ENCODE measurements at places on chromosomes 1 and 21.

GRCh38 chr1:159647616-159648015, 60.0 kb downstream of the APCS start:
- no peak for DNase-seq

GRCh38 chr1:47697616-47698335, 259.9 kb downstream of the FOXD2 start:
- DNase-seq = no peak

- peak; percentile 86 for DNase-seq
Measured at GRCh38 chr1:34162852-34163766, 1.9 kb downstream of the CSMD2 start.

DNA sequence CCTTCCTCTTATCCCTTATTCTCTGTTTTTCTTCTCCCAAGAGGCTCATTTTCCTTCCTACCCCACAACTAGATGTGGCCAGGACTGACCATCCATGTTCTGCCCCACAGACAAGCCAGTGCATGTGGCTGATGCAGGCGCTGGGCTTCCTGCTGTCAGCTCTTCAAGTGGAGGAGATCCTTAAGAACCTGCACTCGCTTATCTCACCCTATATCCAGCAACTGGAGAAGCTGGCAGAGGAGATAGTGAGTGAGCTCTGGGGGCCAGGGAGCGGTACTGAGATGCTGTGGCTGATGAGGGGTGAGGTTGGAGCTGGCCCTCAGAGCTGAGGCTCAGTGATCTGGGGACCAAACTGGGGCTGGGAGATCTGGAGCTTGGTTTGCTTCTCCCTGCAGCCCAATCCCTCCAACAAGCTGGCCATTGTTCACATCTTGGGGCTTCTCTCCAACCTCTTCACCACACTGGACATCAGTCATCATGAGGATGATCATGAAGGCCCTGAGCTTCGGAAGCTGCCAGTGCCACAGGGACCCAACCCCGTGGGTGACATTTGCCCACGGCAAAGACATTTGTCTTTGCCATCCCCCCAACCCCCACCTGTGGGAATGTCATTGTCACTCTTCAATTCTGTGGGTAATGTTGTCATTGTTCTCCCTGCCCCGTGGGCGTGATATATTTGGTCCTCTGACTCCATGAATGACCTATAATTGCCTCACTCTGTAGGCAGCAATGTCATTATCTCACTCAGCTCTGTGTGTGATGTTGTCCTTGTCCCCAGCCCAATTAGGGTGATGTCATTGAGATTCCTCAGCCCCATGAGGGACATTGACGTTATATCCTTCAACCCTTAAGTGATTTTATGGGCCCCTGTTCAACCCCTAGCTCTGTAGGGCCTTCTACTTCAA, 11.2 kb upstream of the DPH2 start:
- DNase-seq = no peak

DNA sequence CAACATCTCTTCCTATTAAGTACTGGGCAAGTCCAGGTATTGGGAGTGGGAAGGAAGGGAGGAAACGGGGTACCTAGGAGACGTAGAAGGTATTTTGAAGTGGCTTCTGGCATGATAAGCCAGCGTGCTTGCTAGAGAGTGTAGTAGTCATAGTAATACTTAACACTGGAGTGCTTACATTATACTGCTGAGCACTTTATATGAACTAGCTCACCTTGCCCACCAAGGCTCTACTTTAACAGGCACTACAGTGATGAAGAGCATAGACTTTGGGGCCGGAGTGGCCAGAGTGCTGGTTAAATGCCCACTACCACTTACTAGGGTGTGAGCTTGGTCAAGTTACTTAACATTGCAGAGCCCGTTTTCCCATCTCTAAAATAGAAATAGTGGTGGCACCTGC, 61.7 kb downstream of the ACP6 start:
- no peak for DNase-seq

DNA sequence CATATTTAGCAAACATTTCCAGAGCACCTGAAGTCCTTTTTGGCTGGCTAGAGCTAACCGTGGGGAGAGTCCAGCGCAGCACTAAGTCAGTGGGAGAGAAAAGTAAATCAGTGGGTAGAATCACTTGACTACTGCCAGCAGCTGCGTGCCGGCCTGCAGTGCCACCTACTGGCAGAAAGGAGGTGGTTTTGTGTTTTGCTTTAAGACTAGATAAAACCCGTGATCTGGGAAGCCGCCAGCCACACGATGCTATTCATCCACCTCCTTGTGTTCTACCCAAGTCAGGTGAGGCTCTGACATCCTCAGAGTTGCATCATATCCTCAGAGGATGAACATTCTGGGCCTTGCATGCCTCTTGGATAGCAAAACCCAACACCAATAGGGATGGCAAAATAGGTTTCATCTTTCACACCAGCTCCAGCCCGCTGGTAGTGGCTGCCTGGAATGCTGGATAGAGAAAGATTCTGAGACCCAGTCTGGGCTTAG, 14.1 kb upstream of the HEYL start:
- DNase-seq = peak; percentile 89

GRCh38 chr1:215568299-215568692, 1.2 kb downstream of the KCTD3 start:
- DNase-seq = peak; percentile 5

DNA sequence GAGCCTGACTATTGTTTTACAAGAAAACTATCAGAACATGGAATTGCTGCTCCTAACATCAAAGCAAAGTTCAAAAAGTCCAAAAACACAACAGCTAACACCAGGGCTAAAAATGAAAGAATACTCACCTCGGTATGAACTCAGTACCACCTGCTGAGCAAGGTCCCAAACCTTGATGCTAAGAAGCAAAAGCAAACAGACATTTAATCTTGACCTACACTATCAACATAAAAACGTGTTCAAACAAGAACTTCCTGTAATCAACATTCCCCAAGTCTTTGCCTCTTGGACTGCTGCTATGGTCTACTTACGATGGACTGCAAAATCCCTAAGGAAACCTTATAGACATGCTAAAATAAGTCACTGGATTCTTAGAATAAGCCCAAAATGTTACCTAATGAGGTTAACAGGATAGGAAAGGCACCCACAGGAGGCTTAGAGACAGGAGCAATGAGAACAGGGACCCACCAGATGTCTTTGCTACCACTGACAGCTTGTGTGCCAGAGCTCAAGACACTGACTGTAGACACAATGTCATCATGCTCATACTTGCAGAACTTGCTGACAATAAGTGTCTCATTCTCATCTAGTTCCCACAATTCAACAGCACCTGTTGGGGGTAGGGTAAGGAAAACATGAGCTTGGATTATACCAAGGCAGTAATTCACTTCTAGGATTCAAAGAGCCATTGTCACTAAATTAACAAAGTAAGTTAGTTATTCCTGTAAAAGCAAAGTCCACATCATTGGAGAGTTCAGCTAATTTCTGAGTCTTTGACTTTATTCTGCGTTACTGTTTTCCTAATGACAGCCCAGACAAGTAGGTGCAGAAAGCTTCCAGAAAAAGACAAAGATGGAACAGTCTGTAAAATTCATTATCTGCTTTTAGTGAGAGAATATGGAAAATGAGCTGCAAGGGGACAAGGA, 1.8 kb downstream of the WDR77 start:
- DNase-seq = no peak

- no peak for DNase-seq
Measured at GRCh38 chr21:26297851-26298250, 127.3 kb upstream of the APP start.

Data from head of caudate nucleus (tissue), 42 donors.